ENCODE measurements at places on chromosomes 16 and 17.
A peak's percentile ranks its signal among the peaks of the same experiment; 100 is the strongest.

- DNase-seq, result no peak
Observed at GRCh38 chr16:25916037-25916436, 224.3 kb downstream of the HS3ST4 start.

DNA sequence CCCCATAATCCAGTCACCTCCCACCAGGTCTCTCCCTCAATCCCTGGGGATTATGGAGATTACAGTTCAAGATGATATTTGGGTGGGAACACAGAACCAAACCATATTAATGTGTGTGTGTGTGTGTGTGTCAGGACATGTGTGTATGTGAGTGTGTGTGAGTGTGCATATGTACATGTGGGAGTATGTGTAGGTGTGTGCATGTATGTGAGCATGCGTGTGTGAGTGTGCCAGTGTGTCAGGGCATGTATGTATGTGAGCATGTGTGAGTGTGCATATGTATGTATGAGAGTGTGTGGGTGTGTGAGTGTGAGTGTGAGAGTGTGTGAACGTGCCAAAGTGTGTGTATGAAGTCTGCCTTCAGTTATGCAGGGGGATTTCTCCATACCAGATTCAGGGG is 37.8 kb downstream of the RGS9 start:
- DNase-seq, result no peak

GRCh38 chr17:50681263-50682200 is 26.2 kb downstream of the ANKRD40 start:
- peak; percentile 58 for DNase-seq

GRCh38 chr17:41505809-41506767 is 676 bp upstream of the KRT13 start:
- no peak for DNase-seq

- no peak for DNase-seq
Observed at GRCh38 chr17:80998118-80998747, 6.6 kb downstream of the CHMP6 start.

DNA sequence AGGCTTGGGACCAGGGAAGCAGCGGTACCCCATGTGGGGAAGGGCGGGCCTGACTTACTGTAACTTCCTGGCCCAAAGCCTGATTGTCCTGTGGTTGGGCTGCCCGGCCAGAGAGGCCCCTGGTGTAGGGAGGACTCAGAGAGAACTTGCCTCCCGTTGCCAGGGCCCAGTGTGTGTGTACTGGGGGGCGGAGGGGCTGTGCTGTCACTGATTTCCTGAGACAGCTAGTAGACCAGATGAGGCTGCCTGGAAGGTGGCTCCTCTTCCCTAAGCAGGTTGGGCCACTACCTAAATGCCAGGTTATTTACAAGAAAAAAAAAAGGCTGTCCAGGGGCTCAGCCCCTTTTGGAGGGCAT is 16.7 kb downstream of the SOCS3 start:
- no peak for DNase-seq

GRCh38 chr16:29313559-29314048 is 92.9 kb downstream of the NPIPB11 start:
- no peak for DNase-seq

DNA sequence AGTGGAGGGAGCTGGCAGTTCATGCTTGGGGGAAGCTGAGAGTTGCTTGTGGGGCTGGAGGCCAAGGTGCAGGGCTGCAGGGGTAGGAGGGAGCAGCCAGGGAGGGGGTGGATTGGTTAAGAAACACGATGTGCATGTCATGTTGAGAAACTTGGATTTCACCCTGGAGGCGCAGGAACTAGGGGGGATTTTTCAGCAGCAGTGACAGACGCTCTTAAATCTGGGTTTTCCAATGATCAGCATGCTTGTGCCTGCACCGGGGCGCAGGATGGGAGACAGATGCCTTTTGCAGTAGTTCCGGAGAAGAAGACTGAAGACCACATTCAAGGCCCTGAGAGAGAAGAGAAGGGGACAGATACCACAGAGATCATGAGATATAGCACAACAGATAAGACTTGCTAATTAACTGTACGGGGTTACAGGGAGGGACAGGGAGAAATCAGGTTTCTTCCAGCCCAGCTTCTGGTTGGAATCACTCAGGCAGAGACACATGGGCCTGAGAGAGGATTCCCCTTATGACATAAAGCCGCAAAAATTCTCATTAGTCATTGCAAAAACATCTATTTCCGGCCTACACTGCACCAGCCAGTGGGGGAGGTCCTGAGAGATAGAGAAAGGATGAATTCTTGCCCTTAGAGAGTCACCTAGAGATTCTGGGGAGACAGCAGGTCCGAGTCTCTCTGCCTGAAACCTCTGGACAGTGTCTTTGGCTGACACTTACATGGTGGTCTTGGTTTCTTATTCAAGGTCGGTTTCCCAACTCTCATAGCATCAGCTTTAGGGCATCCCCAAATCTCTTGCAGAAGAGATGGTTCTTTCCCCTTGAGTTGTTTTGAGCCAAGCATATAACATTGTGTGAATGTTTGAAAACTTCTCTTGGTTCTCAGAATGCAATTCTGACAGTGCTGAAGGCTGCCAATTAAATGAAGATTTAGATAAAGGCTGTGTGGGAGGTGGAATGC is 27.1 kb downstream of the CDH13 start:
- DNase-seq, result no peak

DNA sequence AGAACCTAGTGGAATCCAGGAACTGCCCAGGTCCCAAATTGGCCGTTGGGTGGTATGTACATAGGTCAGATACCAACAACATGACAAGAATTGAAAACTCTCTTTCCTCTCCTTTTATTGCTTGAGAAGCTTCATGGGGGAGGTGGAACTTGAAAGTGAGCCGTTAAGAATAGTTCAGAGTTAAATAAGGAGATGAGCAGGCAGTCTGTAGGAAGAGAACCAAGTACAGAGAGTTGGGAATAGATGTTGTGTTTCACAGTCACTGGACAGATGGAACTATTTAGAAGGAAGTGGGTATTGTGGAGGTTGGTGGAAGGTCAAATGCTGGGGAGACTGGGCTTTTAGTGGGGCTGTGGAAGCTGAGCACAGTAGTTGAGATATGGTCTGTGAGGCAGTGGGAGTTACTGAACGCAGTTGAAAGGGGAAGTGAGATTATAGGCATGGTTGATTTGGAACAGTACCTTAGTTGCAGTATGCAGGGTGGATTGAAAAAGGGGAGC is 26.4 kb downstream of the ARHGAP44 start:
- no peak for DNase-seq

- no peak for DNase-seq
Observed at GRCh38 chr16:86661706-86662105, 83.4 kb downstream of the FOXL1 start.

DNA sequence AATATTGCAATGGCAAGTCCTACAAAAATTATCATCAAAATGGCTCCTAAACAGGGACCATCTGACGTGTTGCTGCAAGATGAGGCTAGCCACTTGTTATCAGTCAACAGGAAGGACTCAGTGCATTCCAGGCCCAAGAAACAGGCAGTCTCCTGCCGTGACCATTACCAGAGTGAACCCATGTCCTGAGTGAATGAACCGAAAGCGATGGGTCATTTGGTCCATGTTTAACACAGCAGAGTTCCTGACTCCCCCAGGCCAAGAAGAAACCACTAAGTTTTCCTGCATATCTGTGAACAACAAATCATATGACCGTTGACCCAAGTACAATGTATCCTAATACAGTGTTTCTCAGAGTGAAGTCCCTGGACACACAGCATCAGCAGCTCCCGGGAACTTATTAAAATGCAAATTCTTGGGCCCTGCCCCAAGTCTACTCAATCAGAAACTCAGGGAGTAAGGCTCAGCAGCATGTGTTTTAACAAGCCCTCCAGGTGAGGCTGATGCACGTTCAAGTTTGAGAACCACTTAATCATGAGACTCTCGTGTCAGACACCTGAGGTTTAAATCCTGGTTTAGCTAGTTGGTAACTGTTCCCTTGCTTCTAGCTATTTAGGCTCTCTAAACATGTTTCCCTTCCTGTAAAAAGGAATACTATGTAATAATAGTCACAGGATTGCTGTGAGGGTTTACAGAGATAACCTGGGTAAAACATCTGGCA is 429.4 kb upstream of the MAF start:
- DNase-seq, result no peak

GRCh38 chr16:31112711-31113110 is 4.5 kb downstream of the BCKDK start:
- no peak for DNase-seq

GRCh38 chr16:87199379-87199778 is 117.8 kb downstream of the C16orf95 start:
- no peak for DNase-seq

GRCh38 chr16:49821614-49822282 is 34.2 kb downstream of the ZNF423 start:
- DNase-seq, result no peak

- no peak for DNase-seq
Observed at GRCh38 chr17:36002631-36003030, 1.3 kb upstream of the CCL15 start.

- DNase-seq, result no peak
Observed at GRCh38 chr17:58337210-58337599, 8.6 kb upstream of the TSPOAP1 start.

- DNase-seq, result no peak
Observed at GRCh38 chr16:28990375-28991040, 5.7 kb downstream of the LAT start.
